Tongue (tissue), 3 donors: ENCODE measurements at places on chromosomes 1 and 21. TPM values are rescaled to one million over a fixed set of nuclear protein-coding genes. Genes with fewer than 3 reads are reported as not detected.

C4BPA gene
- not detected for total RNA-seq

HSD3B1 gene
- not detected for total RNA-seq

A3GALT2 gene
- total RNA-seq: not detected

AQP10 gene
- total RNA-seq: not detected

PLA2G2C gene
- total RNA-seq: not detected

DRAXIN gene
- 0.31 TPM for total RNA-seq

PRKAB2 gene
- 45.5 TPM for total RNA-seq

KRTAP10-3 gene
- not detected for total RNA-seq

PRDM16 gene
- 1.6 TPM for total RNA-seq

GRHL3 gene
- 26.8 TPM for total RNA-seq

LRRC52 gene
- not detected for total RNA-seq

CHIA gene
- total RNA-seq: not detected

C1orf226 gene
- 2.3 TPM for total RNA-seq

LCE3D gene
- total RNA-seq: not detected
